Urinary bladder (tissue), 4 donors: ENCODE measurements at places on chromosomes 5 and 9.

- no peak for DNase-seq
These were observed 165.6 kb downstream of the YTHDC2 start for GRCh38 chr5:113678924-113679575.

- no peak for DNase-seq
These were observed 511.7 kb downstream of the AGTPBP1 start for GRCh38 chr9:85230081-85230480.

DNA sequence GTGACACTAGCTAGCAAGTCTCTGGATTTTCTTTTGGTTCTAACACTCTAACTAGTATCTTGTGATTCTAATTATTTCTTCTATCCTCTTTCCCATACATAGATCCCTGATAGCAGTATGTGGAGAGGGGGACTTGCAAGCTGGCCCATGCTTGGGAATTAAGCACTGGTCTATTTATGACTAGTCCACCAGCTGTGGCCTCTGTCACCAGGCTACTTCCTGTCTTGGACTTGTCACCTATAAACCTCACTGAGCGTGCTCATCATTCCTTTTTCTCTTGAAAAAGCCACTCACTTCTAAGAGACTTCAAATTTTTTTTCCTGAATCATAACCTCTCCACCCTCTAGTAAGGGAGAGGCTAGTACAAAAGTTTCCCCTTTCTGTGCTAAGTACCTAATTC, 32.3 kb upstream of the MAMDC2 start:
- no peak for DNase-seq

DNA sequence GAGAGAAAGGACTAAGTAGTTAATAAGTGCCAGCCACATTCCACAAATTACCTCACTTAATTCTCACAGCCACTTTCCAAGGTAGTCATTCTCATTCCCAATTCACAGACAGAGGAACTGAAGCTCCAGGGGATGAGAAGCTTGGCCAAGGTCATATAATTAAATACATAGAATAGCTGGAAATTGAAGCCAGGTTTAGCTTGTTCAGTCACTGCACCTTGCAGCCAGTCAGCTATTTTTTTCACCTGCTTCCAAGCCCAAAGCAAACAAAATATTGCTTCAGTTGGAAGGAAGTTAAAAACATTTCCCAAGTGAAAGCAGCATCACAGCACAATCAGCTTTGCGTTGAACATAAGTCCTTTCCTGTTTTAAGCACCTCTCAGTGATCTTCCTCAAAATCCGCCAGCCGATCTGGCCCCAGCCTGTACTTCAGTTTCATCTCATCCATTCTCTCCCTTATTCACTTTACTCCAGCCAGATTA, 4.8 kb downstream of the ALDH1A1 start:
- no peak for DNase-seq

DNA sequence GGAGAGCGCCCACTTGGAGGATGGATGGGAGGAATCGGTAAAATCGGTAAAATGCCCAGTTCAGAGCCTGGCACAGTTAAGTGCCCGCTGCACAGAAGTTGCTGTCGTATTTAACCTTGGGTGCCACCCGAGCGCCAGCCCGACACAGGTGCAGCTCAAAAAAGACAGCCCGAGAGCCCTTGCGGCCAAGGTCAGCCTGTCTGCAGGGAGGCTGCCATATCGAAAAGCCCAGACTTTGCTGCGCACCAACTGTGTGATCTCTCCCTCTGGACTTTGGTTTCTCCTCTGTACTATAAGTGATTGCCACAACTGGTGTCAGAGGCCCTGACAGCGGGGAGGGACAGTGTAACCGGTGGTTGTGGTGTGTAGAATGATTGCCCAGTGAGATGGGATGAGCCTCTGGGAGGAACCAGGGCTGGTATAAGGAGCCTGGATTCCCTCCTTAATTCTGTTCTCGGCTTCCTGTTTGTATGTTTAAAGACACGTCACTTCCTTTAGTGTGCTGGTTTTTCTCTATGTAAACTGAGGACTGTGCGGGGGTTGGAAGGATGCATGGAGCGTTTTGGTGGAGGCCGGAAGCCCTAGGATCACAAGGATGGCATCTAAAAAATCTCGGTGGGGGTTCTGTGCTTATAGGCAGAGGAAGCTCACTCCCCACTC, 792 bp downstream of the NTMT1 start:
- no peak for DNase-seq

- no peak for DNase-seq
These were observed 564.7 kb downstream of the PDE4D start for GRCh38 chr5:59328709-59329296.

- no peak for DNase-seq
These were observed 106.7 kb downstream of the SERINC5 start for GRCh38 chr5:80149161-80149609.

DNA sequence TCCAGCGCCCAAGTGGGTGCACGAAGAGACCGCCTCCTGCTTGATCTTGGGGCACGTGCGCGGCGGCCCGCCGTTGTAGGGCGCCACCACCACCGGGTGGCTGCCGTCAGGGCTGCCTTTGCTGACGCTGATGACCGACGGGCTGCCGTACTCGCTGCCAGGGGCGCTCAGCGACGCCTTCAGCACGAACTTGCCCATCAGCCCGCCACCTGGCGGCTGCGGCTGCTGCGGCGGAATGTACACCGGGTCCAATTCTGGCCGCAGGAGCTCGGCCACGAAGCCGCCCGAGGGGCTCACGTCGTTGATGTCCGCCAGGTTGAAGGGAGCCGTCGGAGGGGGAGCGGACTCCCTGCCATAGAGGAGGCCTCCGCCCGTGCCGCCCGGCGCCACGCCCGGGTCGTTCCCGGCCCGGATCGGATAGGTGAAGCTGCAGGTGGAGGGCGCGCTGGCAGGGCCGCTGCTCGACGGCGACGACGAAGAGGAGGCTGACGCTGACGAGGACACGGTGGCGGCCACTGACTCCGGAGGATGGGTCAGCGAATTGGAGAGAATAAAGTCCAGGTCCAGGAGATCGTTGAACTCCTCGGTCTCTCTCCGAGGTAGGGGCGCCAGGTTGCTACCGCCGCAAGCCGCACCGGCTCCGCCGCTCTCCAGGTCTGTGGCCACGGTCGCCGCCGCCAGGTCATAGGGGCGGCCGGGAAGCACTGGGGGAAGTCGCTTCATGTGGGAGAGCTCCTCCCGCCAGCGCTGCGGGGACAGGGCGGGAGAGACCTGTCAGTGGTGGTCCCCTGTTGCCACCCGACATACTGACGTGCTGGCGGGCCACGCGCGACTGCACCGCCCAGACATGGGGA, 1.8 kb downstream of the KLF4 start:
- DNase-seq: no peak

DNA sequence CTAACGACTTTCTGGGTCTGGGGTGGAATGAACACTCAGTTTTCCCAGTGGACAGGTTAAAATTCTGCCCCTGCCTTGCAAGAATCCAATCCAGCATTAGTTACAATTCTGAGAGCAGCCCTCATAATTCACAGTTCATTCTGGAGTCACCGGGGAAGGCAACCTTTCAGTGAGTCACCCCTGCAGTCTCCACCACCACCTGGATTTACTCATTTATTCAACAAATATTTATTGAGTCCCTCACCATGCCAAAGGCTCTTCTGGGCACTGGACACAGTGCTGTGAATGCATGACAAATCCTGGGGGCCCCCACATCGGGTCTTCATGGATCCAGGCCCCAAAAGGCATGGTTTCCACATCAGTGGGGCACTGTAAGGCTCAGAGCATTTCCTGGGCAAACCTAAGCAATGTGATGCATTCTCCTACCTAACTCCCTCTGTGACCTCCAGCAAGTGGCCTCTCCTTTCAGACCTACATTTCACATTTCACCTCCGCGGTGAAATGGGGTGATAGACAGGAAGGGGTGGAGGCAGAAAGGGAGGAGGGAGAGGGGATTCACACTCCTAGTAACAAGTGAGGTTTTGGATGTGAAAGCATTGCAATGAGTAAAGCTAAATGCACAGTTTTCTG, 6.4 kb upstream of the MSX2 start:
- no peak for DNase-seq

GRCh38 chr5:41445937-41446563, 64.4 kb downstream of the PLCXD3 start:
- DNase-seq: no peak

DNA sequence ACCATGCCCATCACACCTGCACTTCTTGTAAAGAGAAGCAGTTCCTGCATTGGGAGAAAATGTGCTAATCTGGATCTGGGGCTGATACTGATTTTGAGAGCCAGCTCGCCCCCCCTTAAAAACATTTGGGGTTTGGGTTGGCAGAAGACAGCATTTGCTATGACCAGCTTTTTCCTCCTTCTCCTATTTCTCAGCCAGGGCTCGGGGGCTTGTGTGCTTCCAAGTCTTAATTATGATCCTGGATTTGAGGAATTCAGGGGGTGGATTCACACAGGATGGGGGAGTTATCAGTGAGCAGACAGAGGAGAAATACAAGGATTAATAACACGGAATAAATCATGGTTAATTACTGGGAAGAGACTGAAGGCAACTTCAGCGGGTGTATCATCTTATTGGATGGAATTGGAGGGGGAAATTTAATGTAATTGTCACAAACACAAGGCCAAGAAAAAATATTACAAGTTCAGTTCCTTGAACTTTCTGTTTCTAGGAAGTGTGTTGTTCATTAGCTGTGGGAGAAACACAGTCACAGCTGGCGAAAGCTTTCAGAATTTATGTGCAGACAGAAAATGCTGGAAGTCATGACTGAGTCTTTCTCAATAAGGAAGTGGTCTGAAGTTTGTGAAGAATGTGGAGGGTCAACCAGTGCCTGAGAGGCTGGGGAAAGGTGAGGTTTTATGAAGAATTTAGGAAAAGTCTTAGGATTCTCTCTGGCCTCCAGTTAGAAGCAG, 15.3 kb downstream of the C9orf152 start:
- DNase-seq: peak; percentile 61

DNA sequence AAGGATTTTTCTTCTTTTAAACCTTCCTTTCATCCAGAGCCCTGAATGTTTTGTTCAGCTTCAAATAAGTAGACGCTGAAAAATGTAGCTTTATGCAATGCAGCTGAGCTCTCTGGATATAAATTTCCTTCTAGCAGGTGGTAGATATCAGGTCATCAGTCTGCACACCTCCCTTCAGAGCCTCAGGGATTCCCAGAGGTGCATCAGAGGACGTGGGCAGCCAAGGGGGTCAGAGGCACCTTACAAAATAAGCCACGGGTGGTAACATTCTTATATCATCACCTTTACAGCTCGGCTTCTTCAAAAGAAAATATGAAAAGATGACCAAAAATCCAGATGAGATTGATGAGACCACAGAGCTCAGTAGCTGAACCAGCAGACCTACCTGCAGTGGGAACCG, 19.3 kb downstream of the MOCS2 start:
- DNase-seq: no peak

DNA sequence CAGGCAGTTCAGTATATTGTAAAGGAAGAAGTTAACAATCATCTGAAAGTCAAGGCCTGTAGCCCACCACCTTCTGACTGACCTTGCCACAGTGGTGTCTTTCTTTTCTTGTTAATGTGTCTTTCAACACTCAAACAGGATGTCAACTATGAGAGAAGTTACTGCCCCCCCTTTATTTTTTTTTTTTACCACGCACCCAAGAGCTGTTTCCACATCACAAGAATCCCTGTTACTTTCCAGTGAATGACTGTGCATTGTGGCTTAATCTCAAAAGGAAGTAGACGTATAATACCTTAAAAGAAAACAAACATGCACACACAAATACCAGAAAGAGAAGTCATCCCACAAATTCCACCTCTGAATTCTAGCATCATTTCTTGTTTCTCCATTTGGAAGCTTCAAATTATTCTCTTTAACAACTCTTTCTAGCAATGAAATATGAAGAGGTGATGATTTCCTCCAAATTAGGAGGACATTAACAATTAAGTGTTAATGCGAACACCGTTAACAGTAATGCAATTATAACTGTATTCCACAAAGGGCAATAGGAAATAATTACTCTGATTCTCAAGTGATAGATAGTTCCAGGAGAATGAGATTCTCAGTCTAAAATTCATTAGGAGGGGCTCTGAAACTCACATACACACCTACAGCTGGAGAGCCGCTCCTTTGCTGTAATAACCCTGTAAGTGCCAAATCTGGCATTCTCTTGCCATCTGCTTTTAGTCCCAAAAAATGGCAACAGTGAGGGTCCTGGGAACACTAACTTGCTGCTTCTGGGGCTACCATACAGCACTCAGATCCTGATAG, 201.0 kb downstream of the EFNA5 start:
- peak; percentile 26 for DNase-seq
